ENCODE measurements at places on chromosomes 16 and 17. TPM values are rescaled to one million over a fixed set of nuclear protein-coding genes. Genes with fewer than 3 reads are reported as not detected.

Gene MFAP4
- total RNA-seq = not detected

Gene KRTAP16-1
- total RNA-seq = not detected

Gene TMEM235
- total RNA-seq = not detected

GRCh38 chr16:75580-76501 is 2.2 kb upstream of the MPG start:
- no peak for DNase-seq

Data from Caco-2 (cell line).